Mesenchymal stem cell (in vitro differentiated cells and primary cell): ENCODE measurements at places on chromosomes 2 and 18.
A peak's percentile ranks its signal among the peaks of the same experiment; 100 is the strongest.

GRCh38 chr2:95185197-95185596, 19.6 kb downstream of the ZNF2 start:
- no peak overlapping the region for H3K27ac ChIP-seq

DNA sequence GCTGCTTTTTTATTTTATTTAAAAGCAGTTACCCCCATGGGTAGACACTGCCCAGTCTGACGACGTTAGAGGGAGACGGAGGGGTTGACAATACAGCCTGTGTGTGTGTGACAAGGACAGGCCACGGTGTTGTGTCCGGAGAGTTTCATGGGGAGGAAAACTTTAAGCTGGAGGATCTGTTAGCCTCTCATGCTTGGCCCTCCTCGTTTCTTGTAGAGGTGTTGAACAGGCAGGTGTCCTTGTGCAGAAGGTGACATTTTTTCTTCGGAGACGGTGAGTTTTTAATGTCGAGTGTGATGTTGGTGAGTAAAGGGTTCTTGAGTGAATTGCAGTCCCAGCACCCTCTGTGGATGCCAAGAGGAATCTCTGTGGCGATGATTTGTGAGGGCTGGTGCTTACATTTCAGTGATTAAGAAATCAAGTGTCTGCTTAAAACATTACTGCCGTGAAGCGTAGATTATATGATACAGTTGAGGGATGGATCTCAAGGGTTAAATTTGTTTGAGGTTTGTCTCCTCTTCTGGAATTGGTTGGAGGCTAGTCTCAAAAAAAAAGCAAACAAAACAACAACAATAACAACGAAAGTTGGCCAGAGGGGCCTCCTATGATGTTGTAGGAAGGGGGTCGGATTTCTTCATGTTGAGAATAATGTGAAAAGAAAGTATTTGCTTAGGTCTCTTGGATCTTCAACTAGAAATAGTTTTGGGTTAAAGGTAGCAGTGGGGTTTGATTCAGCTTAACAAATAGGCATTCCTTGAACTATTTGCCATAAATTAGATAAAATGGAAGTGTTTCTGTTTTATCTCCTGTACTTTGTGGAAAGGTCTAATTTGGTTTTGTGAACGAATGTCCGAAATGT, 1.6 kb downstream of the NCOA1 start:
- H3K4me1 ChIP-seq: peaks cover 8% of the 10 kb centered on the region
- H3K27ac ChIP-seq: no peak overlapping the region
- DNase-seq: peak; percentile 56
- H3K27me3 ChIP-seq: no peaks in the 10 kb centered on the region

- peaks cover 1% of the 10 kb centered on the region for H3K4me1 ChIP-seq
- H3K36me3 ChIP-seq: no peaks in the 10 kb centered on the region
- H3K4me3 ChIP-seq: no peak overlapping the region
These were observed 8.6 kb upstream of the NCK2 start for GRCh38 chr2:105736145-105736544.

- H3K36me3 ChIP-seq: peaks cover 5% of the 10 kb centered on the region
- H3K4me3 ChIP-seq: no peak overlapping the region
- H3K27me3 ChIP-seq: no peaks in the 10 kb centered on the region
- no peak overlapping the region for H3K27ac ChIP-seq
These were observed 18.6 kb downstream of the WDSUB1 start for GRCh38 chr2:159267921-159268320.

- H3K4me3 ChIP-seq: no peak overlapping the region
- peaks cover 78% of the 10 kb centered on the region for H3K36me3 ChIP-seq
- no peaks in the 10 kb centered on the region for H3K4me1 ChIP-seq
- no peak overlapping the region for H3K27ac ChIP-seq
These were observed 51.4 kb downstream of the ITGAV start for GRCh38 chr2:186641132-186641806.

GRCh38 chr2:72210470-72210869, 62.8 kb upstream of the CYP26B1 start:
- H3K27ac ChIP-seq: no peak overlapping the region
- H3K4me3 ChIP-seq: no peak overlapping the region
- DNase-seq: no peak

- no peak overlapping the region for H3K4me3 ChIP-seq
- no peaks in the 10 kb centered on the region for H3K27me3 ChIP-seq
- DNase-seq: no peak
- no peaks in the 10 kb centered on the region for H3K36me3 ChIP-seq
- peak overlapping the region; percentile 63 for H3K27ac ChIP-seq
- H3K4me1 ChIP-seq: peaks cover 8% of the 10 kb centered on the region
These were observed 118.3 kb downstream of the FMNL2 start for GRCh38 chr2:152453129-152453911.

DNA sequence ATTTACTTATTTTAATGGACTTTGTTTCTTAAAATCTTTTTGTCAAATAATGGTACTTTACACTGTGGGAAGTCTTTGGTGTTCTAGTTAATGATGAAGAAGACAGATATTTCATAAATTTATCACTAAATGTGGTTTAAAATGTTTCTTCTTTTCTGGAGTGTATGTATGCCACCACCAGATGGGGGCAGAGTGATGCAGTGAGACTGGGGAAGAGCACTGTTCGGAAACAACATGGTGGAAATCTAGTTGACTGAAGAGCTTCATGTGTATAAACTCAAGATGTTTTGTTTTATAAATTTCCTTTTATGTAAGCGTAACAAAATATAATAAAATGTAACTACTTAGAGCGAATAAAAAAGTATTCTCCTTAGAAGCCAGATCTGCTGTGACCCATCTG, 195.1 kb downstream of the KCNE4 start:
- H3K4me1 ChIP-seq: no peaks in the 10 kb centered on the region
- no peaks in the 10 kb centered on the region for H3K27me3 ChIP-seq
- no peak overlapping the region for H3K4me3 ChIP-seq
- no peak overlapping the region for H3K27ac ChIP-seq
- no peaks in the 10 kb centered on the region for H3K36me3 ChIP-seq

DNA sequence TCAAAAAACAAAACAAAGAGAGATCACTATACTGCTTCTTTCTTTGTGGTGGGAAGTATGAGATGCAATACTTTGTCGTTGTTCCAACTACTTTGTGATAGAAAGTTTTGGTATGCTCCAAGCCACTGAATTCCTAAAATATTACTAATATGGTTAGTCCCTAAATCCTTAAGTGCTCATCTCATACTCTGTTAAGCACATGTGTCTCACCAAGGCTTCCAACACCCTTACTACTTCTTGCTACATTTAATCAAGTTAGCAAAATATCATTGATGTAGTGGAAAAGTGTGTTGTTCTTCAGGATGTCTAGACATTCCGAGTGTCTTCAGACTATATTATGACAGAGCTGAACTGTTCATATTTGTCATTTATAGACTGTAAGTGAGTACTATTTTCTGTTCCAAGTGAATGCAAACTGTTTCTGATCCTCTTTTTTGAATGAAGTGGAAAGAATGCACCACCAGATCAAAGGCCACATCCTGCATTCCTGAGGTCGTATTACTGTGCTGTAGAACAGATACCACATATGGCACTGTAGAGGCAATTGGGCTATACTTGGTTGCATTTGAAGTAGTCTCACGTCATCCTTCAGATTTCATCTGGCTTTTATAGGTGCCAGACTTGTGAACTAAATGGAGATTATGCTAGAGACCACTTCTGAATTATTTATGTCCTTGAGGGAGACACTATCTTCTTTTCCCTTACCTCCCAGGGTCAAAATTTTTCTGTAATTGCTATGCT, 298.4 kb upstream of the ZNF521 start:
- H3K36me3 ChIP-seq: no peaks in the 10 kb centered on the region
- peak; percentile 91 for DNase-seq
- peaks cover 7% of the 10 kb centered on the region for H3K4me1 ChIP-seq

DNA sequence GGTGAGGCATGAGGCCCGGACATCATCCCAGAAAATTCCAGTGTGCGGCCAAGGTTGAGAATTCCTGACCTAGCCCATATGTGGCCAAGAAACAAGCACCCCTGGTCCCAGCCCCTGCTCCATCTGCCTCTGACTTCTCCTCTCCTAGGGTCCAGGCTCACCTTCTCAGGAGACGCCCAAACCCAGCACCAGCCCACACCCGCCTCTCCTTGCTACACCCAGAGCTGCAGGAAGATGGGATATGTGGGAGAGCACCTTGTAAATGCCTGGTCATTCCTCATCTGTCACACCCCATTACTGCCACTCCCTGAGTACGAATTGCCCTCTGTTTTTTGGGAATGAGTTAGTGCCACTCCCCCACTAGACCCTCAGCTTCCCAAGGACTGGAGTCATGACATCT, 7.3 kb upstream of the ATP6V1B1 start:
- H3K4me1 ChIP-seq: no peaks in the 10 kb centered on the region
- no peak overlapping the region for H3K27ac ChIP-seq
- no peaks in the 10 kb centered on the region for H3K36me3 ChIP-seq
- H3K27me3 ChIP-seq: peaks cover 22% of the 10 kb centered on the region
- DNase-seq: no peak
